ENCODE measurements at places on chromosomes 6 and 20. TPM values are rescaled to one million over a fixed set of nuclear protein-coding genes. Genes with fewer than 3 reads are reported as not detected.

GRCh38 chr6:92756912-92757311 is 662.4 kb downstream of the EPHA7 start:
- DNase-seq = no peak

PI16 gene
- 0.25 TPM for total RNA-seq

DNA sequence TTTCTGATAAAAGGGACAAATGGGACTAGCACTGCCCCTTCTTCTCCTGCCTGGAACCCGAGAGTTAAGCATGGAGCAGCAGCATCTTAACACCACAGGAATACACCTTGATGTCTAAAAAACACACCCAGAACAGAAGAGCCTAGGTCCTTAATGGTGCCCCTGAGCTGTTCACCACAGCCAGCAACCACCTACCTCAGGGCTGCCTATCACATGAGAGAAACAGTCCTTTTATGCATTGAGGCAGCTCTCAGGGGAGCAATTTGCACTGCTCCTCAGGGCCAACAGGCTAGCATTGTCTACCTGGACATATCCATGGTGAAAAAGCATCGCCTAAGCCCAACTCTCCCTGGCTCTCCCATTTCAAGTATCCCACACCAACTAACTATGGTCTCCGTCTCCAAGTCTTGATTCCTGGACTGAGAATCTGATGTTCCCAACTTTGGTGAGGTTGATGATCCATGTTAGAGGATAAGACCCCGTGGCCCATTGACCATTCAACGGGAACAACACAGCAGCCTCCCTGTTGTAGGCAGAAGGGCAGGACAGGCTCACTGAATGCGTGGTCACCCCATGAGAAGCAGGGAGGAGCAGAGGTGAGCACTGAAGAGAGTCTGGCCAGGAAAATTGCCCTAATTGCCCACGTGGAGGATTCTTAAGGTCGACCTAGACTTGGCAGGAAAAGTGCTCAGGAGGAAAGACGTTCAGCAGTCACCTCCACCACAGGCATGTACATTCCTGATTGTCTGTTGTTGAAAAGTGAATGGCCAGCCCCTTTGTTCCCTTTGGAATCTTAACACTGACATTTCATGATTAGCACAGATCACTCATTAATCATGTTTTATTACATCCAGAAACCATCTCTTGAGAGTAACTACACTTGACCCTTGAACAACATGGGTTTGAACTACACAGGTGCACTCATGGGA is 4.2 kb upstream of the APMAP start:
- DNase-seq = no peak

TTLL9 gene
- not detected for total RNA-seq

GRCh38 chr20:38703526-38703925 is 20.8 kb upstream of the SLC32A1 start:
- no peak for DNase-seq

GRCh38 chr6:43471399-43471798 is 6.0 kb upstream of the TJAP1 start:
- DNase-seq = no peak

GRCh38 chr20:46291401-46291800 is 16.9 kb downstream of the CDH22 start:
- DNase-seq = no peak

- DNase-seq = no peak
These were observed 447.9 kb upstream of the OPRM1 start for GRCh38 chr6:153591159-153591558.

RRBP1 gene
- total RNA-seq = 202 TPM

DNA sequence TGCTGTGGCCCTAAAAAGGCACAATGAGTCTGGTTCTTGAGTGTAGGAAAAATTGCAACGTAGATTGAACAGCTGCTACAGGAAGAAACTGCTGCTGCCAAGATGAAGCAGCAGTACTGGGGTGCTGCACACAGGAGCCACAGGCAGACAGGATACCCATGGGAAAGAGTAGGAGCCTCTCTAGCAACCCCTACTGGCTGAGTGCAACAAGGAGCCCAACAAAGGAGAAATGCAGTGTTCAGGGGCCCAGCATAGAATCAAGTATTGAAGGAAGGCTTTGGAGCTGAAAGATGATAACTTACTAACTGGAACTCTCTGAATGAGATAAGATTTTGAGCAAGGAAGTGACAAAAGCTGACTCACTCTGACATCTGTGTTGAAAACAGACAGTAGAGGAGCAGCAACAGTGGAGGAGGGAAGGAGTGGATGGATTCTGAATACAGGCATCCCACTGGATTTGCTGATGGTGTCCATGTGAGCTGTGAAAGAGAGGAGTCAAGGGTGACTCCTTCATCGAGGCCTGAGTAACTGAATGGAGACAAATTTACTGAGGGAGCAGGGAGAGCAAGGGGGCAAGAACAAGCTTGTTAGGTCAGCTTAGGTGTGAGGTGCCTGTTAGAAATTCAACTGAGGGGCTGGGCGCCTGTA is 534.7 kb upstream of the JARID2 start:
- no peak for DNase-seq

DNA sequence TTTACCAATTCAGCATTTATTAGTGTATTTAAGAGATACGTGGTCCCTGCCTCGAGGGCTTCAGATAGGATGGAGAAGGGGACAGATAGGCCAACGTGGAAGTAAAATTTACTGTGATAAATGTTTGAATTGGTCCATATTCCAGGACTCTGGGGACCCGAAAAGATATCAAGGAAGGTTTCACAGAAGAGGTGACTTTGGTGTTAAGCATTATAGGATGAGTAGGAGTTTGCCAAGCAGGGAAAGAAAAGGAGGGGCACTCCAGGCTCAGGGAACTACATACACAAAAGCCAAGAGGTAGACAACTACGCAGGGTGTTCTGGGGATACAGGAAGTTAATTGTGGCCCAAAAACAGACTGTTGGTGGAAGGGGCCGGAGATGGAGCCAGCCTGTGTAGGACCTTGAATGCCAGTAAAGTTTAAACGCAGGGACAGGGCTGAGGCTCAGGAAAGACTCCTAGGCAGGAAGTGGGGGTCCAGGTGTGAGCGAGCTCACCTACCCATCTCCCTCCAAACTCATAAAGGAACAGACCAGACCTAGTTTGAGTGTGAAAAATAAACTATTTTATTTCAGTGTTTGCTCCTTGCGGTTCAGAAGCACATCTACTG is 37.0 kb downstream of the TGM2 start:
- no peak for DNase-seq

FNDC11 gene
- not detected for total RNA-seq

LPA gene
- total RNA-seq = 62.8 TPM

NTSR1 gene
- 0.33 TPM for total RNA-seq

CENPW gene
- 8.3 TPM for total RNA-seq

GRCh38 chr20:63819224-63819921 is 11.7 kb downstream of the ZBTB46 start:
- DNase-seq = no peak

DNA sequence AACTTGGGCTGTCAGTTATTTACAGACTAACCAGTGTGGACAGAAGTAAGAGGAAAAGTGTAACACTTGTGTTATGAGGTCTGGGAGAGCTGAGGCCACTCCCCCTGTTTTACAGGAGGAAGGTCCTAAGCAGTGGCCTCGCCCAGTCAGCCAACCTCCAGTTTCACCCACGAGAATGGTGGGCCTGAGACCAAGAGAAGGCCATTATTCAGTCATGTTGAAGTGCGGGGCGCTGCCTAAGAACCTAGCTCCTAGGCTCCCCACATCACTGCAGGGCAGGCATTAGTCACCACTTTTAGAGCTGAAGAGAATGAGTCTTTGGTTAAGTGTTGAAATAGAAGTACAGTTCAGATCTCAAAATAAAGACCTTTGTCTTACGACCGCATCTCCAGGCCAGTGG is 27.9 kb downstream of the CDYL start:
- no peak for DNase-seq

DNA sequence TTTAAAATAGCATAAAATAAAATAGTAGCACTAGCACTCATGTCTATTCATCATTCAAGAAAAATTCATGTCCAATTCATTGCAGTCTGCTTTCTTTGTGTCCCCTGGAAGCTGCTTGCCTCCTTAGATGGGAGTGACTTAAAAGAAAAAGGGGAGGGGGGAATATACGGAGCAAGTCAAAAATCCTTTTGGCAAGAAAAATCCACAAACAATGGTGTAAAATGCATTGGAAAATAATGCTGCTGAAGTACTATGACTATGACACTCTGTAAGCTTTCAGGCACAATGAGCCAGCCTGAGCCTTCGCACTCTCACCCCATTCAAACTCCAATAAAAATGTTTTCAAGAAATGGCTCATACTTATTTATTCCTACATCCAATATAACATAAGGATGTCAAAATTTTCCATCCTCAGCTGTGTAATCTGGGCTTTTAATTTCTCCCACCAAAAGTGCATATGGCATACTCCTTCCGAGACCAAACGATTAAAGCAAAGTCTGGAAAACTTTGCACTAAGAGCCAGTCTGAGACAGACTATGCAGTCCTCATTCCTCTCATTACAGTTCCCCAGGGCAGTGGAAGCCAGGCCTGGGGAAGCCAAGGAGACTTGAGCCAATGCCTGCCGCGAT is 790 bp downstream of the NEDD9 start:
- no peak for DNase-seq

GRCh38 chr6:40075056-40075590 is 140.9 kb upstream of the MOCS1 start:
- no peak for DNase-seq

GRCh38 chr6:150191809-150192208 is 49.0 kb downstream of the PPP1R14C start:
- no peak for DNase-seq

- no peak for DNase-seq
These were observed 934.4 kb downstream of the HACE1 start for GRCh38 chr6:103925317-103925716.

DNA sequence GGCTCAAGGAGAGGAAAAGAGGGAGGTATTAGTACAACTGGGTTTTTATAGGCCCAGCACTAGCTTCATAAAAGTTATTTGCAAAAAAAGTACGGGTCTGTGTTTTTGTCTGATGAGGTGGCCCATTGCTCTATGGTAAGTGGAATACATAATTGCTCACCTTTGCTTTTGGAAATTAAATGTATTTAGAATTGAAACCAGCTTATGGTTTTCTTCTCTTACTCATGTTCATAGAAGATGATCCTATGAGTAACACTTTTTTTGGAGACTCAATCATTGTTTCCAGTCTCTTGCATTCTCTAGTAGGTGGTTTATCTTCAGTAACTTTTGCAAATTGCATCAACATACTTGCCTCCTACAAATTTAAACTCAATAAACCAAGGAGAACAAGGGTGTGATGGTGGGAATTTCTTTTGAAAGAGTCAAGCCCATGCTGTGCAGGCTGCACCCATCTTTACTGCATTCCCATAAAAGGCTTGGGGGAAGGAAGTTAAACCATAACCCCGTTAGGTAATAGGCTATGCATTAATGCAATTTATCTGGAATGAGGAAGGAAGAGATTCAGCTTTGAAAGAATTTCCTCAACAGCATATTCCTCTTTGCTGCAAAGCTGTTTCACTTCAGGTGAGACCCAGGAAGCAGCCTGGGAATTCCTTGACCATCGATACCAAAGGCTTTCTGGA is 48.5 kb upstream of the EDN1 start:
- DNase-seq = no peak

GPR63 gene
- 0.08 TPM for total RNA-seq

SEL1L2 gene
- total RNA-seq = not detected

GRCh38 chr6:102986086-102986485 is 1592.6 kb downstream of the GRIK2 start:
- DNase-seq = no peak

DNA sequence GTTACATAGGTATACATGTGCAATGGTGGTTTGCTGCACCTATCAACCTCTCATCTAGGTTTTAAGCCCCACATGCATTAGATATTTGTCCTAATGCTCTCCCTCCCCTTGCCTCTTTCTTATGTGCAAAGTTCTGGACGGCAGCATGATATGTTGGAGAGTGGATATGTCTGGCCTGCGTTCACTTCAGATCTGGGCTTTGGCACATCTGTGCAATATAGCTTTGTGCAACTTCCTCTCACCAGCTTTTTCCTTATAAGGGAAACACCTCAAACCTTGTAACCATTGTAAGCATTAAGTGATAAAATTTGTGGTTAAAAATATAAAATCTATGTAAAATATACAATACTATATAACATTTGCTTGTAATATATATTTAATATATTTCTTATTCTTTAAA is 288.0 kb downstream of the PHACTR1 start:
- no peak for DNase-seq

FILIP1 gene
- total RNA-seq = 2.8 TPM

- DNase-seq = no peak
These were observed 13.3 kb upstream of the RHAG start for GRCh38 chr6:49649988-49650387.

GRCh38 chr6:37878150-37878710 is 58.7 kb downstream of the ZFAND3 start:
- no peak for DNase-seq

- DNase-seq = no peak
These were observed 14.6 kb downstream of the STXBP5 start for GRCh38 chr6:147218797-147219196.

GRCh38 chr6:47321577-47321976 is 11.9 kb upstream of the TNFRSF21 start:
- no peak for DNase-seq

GPSM3 gene
- 2.3 TPM for total RNA-seq

DNA sequence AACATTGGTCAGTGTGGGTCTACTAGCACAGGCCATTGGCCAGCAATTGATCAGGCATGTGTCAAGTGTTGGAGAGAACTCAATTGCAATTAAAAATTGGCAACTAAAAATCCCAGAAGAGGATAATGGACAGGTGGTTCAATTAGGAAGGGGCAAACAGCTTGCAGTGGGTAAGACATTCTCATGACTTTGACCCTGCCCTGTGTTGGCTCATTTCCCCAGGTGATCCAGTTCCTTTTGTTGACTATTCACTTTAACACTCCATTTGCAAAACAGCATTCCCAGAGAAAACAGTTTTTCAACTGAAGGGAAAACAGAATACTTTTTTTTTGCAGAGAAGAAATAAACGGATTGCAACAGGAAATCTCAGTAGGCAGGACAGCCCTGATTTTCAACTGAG is 28.9 kb upstream of the SCGN start:
- no peak for DNase-seq

- DNase-seq = no peak
These were observed 671.8 kb upstream of the GJE1 start for GRCh38 chr6:141460743-141461484.

DNA sequence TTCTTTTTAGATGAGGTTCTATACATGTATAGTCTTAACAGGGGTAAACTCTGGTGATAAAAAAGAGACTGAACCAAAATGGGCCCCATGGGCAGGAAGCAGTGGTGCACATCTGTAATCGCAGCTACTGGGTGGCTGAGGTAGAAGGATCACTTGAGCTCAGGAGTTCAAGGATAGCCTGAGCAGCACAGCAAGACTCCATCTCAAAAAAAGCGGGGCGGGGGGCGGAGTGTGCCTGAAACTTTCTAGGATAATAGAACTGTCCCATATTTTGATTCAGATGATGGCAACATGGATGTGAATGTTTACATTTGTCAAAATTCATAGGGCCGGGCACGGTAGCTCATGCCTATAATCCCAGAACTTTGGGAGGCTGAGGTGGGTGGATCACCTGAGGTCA is 48.8 kb upstream of the TAF8 start:
- DNase-seq = no peak

All from liver (tissue), 10 donors.